DND-41 (cell line): ENCODE measurements at places on chromosomes 4 and X.

DNA sequence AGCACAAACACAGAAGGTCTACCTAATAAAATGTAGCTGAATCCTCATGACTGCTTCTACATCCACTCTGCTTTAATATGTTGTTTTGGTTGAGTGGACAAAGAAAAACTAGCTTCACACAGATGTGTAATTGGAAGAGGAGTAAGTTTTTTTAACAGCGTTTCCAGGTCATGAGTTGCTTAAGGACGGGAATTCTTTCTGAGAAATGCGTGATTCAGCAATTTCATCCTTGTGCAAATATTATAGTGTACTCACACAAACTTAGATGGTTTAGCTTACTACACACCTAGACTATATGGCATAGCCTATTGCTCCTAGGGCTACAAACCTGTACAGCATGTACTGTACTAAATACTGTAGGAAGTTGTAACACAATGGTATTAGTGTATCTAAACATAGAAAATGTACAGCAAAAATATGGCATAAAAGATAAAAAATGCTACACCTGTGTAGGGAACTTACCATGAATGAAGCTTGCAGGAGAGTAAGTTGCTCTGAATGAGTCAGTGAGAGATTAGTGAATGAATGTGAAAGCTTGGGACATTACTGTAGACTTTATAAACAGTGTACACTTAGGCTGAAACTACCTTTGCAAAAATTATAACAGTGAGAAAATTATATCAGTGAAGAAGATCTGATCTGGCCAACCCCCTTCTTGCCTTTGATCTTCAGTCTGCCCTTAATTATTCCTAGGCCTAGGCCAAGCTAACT is 70.8 kb upstream of the IL15 start:
- DNase-seq: no peak

DNA sequence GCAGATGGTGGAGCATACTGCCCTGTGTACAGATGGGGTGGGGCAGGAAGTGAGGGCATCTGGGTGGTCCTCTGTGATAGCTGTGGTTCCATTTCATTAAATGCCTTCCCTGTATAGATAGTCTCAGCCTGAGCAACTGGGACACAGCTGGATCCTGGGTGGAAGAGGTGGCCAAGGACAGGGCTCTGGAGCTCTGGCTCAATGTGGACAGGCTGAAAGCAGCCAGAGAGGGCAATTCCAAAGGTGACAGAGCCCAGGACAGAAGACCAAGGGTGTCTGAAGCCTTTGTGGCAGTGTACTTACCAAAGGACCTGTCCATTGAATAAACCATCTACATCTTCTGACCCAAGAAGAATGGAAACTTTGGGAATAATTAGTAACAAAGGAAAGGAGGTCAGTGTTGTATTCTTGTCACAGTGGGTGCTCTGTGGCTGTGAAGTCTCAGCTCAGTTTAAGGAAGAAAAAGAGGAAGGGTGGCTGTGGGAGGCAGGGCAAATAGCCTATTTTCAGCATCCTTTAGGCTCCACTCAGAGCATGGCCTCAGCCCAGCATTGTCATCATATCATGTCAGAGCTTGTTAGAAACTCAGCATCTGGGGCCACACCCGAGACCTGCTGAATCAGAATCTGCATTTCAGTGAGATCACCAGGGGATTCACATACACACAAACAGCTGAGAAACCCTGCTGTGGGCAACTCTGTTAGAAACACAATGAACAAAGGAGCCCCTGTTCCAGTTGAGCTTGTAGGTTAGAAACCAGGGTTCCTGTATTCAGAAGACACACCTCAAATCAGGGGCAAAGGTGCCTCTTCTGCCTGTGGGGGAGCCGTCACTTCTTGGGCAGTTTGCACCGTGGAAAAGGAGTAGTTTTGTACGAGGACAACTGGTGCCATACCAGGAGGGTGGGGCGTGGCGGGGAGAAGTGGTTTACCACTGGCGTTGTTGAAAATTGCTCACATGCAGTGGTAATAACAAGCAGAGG is 168.6 kb downstream of the PTTG2 start:
- DNase-seq: no peak

- no peak for DNase-seq
Measured at GRCh38 chr4:65943076-65943475, 272.8 kb upstream of the EPHA5 start.

- peak; percentile 72 for DNase-seq
Measured at GRCh38 chrX:12901486-12901885, 4.9 kb upstream of the TLR8 start.

- DNase-seq: no peak
Measured at GRCh38 chr4:88879991-88880390, 177.0 kb downstream of the FAM13A start.

GRCh38 chrX:94758130-94758529 is 1084.1 kb downstream of the FAM133A start:
- DNase-seq: no peak

DNA sequence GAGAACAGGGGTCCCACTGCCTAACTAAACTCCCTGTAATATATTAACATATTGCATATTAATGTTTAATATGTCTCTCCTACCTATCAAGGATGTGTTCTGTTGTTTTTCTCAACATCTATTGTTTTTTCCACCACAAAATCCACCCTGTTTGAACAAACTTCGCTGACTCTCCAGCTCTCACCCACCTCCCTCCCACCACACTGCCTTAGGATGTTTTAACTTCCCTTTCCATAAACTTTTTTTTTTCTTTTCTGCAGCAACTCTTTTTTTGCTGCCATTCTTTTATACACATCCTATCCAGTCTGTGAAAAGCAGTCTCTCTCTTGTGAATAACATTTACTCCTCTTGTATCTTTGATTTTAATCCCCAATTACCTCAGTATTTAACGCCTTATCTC is 226.1 kb downstream of the PCDH7 start:
- DNase-seq: no peak

GRCh38 chrX:130173190-130173895 is 1.6 kb downstream of the RAB33A start:
- DNase-seq: peak; percentile 15

GRCh38 chr4:74217365-74217764 is 59.4 kb downstream of the MTHFD2L start:
- DNase-seq: no peak

DNA sequence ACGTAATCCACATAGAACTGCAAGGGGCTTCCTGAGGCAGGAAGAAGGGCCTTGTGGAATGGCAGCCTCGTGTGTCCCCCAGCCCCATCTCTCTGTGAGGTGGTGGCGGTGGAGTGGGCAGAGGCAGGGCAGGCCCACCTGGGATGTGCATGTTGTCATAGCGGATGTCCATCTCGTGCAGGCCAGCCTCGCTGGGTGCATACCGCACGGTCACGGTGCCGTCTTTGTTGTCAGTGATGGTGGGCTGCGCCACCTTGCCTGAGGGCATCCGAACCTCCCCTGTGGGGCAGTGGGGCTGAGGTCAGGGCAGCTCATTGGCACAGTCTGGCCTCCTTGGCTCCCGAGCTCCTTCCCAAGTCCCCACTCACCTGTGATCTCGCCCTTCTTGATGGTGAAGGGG is 20.4 kb downstream of the FLNA start:
- no peak for DNase-seq

DNA sequence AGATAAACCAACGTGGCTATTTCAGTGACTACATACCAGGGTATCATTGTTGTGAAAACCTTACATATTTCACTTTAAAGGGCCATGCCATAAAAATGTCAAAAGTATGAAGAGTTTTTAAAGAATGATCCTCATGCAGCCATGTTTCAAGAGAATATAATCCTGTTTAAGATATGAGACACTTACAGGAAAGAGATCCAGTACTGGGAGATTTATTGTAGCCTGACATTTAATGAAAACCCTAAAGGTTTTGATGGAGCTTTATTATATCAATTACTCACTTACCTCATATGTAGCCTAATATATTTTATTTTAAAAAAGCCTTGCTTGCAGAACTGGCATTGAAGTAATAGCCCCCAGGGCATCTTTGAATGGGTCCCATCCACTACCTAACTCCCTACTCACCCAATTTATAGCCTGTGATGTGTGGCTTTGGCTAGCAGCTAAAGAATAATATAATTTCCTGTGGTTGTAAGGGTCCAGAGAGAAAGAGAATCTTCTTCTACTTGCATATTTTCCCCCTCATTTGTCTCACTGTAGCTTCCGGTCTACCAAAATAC is 7.7 kb upstream of the GABRG1 start:
- no peak for DNase-seq

DNA sequence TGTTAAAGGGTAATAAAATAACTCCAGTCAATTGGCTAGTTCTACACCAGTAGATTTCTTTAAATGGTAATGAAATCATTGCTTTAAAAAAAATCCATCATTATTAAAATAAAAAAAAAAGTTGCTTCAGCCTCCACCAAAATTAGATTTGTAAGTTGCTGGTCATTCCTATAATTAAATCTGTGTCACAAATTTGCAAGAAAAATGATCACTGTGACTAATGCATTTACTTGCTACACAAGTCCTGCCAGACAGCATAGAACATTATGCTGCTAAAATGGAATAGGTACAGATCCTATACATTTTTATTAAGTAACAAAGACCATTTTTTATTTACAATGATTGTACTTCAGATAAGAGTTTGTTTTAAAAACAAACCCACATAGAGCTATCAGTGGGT is 85.8 kb downstream of the SLC10A7 start:
- DNase-seq: no peak

GRCh38 chrX:153494061-153494460 is 719 bp upstream of the BGN start:
- no peak for DNase-seq
